Fibroblast of lung (primary cell): ENCODE measurements at places on chromosomes 4 and X. TPM values are rescaled to one million over a fixed set of nuclear protein-coding genes. Genes with fewer than 3 reads are reported as not detected.
A peak's percentile ranks its signal among the peaks of the same experiment; 100 is the strongest.

CT47B1 gene
- polyA plus RNA-seq = not detected in 2 replicates

GRCh38 chrX:121854614-121854911 lies 807.2 kb downstream of the GLUD2 start:
- H3K27ac ChIP-seq = no peak overlapping the region
- H3K27me3 ChIP-seq = no peaks in the 10 kb centered on the region
- no peaks in the 10 kb centered on the region for H3K36me3 ChIP-seq
- DNase-seq = no peak

DNA sequence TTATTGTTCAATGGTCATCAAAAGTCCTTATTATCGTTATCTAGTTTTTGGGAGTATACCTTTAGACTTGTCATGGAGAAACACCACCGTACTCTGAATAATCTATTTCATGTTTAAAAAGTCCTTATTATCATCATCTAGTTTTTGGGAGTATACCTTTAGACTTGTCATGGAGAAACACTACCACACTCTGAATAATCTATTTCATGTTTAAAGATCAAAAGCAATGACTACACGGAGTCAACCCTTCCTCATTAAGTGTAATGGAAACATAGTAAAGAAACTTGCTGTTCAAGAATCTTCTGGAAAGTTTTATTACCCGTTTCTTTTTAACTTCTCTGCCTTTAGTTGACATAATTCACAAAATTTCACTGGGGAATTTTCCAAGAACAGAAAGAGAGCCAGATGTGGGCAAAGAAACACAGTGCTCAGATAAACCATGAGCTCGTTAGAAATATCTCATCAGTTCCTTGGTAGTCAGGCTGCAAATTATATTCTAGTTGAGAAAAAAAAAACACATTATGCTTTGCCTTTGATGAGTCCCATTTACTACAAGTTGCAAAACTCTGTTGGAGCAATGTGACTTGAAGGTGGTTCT lies 158.8 kb downstream of the AFAP1 start:
- H3K27me3 ChIP-seq = no peaks in the 10 kb centered on the region
- H3K36me3 ChIP-seq = peaks cover 19% of the 10 kb centered on the region
- peaks cover 23% of the 10 kb centered on the region for H3K4me1 ChIP-seq
- H3K4me3 ChIP-seq = no peak overlapping the region
- peak overlapping the region; percentile 53 for H3K27ac ChIP-seq
- no peak for DNase-seq

GRCh38 chr4:165055601-165056000 lies 1.9 kb downstream of the TRIM75 start:
- DNase-seq = no peak
- H3K27ac ChIP-seq = no peak overlapping the region
- no peaks in the 10 kb centered on the region for H3K4me1 ChIP-seq
